ENCODE measurements at places on chromosomes 7 and 10.

GRCh38 chr7:140200061-140200989 lies 23.5 kb upstream of the KDM7A start:
- no peak for DNase-seq

DNA sequence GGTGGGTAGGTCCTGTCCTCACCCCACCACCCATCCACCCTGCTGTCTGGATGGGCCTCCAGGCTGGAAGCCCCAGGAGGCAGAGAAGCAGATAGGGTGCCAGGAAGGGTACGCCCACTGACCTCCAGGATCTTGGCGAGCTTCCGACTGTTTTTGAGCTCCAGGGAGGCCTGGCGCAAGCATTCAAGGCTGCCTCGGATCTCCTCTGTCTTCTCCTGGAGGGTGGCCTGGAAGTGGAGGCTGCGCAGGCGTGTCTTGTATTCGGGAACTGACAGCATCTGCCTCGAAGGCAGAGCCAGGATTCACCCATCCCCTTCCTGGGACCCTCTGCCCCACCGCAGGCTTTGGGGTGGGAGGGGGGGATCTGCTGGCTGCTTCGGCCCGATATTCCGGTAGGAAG lies 48.4 kb downstream of the GRID2IP start:
- no peak for DNase-seq

DNA sequence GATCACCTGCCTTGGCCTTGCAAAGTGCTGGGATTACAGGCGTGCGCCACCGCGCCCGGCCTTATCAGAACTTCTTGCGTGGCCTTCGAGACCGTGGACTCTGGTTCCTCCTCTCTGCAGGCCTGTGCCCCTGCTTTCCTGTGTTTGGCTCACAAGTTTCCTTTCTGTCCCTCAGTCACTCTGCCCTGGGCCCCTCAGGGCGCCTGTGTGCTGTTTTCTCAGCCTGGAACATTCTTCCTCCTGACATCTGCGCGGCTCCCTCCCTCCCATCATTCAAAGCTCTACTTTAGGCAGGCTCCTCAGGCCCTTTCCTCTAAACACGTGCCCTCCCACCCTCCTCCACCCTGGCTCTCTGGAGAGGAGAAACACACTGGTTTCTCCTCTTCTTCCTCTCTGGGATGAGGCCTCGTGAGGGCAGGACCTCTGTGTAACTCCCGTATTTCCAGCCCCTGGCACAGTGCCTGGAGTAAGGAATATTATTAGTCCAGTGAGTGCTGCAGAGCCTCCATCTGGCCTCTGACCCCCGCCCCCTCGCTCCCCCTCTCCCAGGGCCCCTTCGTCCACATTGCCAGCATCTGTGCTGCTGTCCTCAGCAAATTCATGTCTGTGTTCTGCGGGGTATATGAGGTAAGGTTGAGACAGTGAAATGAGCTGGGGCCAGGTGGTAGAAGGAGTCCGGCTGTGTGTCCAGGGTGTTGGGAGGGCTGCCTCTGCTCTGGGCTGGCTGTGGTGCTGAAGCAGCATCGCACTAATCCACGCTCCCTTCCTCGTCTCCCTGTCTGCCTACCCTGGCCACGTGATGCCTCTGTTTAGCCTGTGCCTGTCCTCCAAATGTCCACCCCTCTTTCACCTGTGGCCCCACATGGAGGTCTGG lies 7.1 kb downstream of the CLCN1 start:
- DNase-seq = no peak

DNA sequence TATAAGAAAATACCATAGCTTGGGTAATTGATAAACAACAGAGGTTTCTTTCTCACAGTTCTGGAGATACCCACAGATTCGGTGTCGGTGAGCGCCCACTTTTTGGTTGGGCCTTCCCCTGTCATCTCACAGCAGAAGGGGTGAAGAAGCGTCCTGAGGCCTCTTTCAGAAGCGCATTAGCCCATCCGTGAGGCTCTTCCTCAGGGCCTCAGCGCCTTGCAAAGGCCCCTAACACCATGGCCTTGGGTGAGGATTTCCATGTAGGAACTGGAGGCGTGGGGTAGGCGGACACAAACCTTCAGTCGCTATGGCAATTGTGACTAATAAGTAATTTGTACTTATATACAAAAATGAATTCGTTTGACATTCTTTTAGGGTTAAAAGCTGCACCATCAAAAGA lies 316.0 kb downstream of the PTPRN2 start:
- no peak for DNase-seq

DNA sequence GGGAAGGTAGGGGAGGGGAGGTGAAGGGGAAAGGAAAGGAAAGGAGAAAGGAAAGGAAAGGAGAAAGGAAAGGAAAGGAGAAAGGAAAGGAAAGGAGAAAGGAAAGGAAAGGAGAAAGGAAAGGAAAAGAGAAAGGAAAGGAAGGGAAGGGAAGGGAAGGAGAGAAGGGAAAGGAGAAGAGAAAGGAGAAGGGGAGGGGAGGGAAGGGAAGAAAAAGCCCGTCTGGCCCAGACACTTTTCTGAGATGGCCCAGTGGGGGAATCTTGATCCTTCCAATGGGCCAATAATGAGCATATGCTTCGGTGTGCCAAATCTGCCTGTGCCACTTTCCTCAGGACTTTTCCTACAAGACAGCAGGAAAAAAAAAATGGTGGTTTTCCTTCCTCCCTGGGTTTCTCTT lies 64.5 kb downstream of the CH25H start:
- no peak for DNase-seq

DNA sequence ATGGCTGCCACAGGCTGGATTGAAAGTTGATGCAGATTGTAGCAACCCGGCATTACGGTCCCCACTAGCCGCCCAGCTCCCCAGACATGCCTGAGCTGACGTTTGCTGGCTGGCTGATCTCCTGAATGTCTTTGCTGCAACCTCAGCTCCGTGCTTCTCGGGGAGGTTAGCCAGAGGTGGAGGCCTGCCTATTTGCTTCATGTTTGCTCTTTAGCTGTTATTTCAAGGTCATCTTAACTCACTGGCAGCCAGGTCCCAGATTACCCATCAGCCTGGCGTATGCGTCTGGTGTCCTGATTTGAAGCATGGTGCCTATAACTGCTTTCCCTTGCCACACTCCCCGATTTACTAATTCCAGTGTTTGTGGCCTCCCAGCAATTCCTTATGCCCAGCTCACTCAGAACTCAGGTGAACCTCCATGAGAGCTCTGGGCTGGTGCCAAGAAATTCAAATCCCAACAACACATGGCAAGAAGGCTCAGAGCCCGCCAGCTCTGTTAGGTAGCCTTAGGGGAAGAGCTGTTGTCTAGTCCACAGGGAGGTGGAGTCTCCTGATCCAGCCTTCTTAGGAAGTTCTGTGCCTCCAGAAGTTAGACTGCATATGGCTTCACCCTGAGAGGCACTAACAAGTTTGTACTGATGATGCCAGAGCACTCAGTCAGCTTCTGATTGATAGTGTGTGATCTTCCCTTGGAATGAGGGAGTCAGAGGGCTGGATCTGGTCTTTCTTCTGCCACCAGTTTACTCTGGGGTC lies 69.7 kb upstream of the EXOC4 start:
- peak; percentile 53 for DNase-seq

DNA sequence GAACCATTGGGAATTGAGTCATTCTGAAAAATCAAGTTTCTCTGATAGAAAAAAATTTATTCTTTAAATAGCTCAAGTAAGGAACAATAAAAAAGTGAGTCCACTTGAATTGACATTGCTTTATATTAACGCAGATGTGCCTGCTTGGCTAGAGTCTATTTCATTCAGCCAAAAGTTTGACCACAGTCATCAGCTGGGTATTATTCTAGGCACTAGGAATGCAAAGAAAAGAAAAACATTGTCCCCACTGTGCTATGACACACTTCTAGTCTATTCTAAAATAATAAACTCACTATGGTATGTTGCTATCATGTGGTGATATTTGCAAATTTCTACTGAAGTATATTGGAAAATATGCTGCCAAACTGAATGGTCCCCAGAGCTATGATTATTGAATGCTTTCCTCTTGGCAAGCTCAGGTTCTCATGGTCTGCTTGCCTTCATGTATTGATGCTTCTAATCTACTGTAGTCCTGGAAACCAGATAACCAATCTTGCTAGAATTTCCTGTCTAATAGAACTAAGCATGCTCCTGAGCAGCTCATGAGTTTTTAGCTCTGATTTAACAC lies 8.3 kb downstream of the SFRP4 start:
- DNase-seq = no peak

DNA sequence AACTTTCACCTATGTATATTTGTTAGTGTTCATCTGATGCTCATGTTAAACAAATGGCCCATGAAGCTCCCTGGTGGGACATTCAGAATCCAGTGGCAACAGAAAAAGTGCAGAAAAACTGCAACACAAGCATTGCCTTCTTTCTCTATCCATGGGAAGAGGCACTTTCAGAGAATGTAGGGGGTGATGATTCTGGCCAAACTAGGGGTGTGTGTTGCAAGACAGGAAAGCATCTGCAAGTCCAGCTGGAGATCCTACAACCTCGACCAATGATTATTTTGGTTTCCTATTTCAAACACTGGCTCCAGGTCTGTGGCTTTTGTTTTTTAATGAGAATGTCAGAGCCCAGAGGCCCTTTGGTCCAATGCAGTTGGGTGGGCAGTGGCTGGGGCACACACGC lies 198.7 kb downstream of the CXCL12 start:
- no peak for DNase-seq

- DNase-seq = no peak
Measured at GRCh38 chr7:122688400-122688998, 10.4 kb downstream of the RNF133 start.
